Renal pelvis (tissue), 12 donors: ENCODE measurements at places on chromosomes 1 and 21. TPM values are rescaled to one million over a fixed set of nuclear protein-coding genes. Genes with fewer than 3 reads are reported as not detected.

DNA sequence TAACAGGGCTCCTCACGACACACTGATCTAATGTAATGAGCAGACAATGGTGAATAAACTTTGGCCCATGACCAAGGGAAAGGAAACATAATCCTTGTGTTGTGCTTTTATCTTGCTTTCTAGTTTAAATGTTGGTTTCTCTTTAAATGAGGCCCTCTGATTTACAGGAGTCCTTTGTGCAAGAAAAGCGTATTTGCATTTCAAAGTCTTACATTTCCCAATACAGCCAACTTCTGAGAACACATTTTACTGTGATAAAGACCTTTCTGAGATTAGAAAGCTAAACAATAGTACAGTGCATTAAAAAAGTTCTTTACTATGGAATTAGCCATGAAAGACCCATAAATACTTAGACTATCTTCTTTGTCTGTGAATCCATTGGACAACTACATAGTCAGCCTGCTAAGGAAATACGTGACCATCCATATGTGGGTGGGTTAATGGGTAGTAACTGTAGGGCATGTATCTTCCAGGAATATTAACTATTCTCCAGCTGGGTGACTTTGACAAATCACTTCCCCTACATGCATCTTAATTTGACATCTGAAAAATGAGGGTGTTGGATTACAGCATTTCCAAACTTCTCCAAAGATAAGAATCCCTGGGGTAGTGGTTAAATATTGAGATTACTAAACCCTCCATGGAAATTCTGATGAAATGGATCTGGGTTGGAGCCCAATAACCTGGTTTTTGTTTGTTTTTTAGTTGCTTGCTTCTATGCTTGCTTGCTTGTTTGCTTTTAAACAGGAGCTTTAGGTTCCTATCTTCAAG is 50.3 kb upstream of the USP1 start:
- DNase-seq = peak; percentile 39

DNA sequence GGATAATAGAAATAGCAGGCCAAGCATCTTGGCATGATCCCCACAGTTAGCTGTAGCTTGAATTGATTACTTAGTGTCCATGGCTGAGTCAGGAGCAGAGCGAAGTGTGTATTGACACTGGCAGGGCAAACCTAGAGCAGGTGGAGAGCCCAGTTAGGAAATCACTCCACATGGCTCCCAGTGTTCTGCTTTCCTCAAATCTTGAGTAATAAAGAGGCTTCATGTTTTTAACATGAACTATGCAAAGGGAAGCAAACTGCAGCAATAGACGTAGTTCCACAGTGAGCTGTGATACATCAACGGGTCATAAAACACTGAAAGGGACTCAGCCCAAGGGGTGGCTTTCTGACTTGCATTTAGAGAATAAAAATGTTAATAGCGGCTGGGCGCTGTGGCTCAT is 28.9 kb downstream of the RHEX start:
- no peak for DNase-seq

DNA sequence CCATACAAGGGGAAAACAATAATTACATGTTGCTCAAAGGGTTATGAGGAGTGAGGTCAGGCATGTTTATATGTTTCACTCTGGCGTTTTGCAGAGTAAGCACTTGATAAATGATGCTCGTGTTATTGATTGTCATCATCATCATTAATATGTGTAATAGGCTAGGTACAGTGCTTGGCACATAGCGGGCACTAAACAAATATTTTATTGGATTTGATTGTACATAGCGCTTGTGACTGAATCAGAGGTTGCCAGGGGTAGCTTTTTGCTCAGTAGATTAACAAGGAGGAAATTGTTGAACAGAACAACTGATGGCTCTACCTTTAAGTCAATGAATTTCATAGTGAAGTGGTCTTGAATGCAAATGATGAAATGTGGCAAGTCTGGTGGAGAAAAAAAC is 91.7 kb downstream of the ROR1 start:
- DNase-seq = no peak

CRYAA gene
- polyA plus RNA-seq = not detected

S100A2 gene
- 7.9 TPM for polyA plus RNA-seq
